Tibial nerve (tissue), 4 donors: ENCODE measurements at places on chromosomes 7 and 10.

- H3K36me3 ChIP-seq, result no peaks in the 10 kb centered on the region
- H3K4me3 ChIP-seq, result no peak overlapping the region
- no peak for DNase-seq
- H3K27ac ChIP-seq, result no peak overlapping the region
- no peaks in the 10 kb centered on the region for H3K27me3 ChIP-seq
- no peaks in the 10 kb centered on the region for H3K4me1 ChIP-seq
These were observed 19.9 kb downstream of the ATAD1 start for GRCh38 chr10:87798082-87798481.

- no peaks in the 10 kb centered on the region for H3K36me3 ChIP-seq
- DNase-seq, result peak; percentile 54
- H3K4me1 ChIP-seq, result peaks cover 9% of the 10 kb centered on the region
- H3K4me3 ChIP-seq, result no peak overlapping the region
- no peak overlapping the region for H3K27ac ChIP-seq
These were observed 41.4 kb upstream of the MAP3K8 start for GRCh38 chr10:30392564-30392990.

DNA sequence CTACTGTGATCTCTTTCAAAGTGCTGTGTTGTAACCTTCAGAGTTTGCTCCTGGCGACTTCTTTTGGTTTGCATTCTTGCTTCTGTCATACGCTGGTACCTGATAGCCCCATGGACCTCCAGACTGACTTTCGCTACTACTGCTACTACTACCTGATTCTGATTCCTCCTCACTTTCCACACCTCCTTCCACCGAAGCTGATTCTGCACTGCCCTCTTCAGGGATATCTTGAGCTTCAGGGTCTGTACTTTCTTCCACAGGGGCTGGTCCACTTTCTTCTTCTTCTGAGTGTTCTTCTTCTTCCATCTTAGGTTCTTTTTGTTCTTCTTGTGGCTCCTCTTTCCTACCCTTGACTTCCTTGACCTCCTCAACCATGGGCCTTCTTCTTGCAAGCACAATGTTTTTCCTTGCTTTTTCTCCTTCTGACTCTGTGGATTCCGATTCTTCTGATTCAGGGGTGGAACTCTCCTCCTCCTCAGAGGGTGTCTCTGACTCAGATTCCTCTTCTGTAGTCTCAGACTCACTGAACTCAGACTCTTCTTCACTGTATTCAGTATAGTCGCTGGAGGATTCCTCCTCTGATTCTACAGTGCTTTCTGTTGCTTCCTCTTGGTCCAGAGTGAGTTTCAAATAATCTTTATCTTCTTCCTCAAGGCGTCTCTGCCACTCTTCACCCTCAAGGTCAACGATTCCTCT, 992.2 kb downstream of the PCDH15 start:
- H3K4me3 ChIP-seq, result no peak overlapping the region
- no peaks in the 10 kb centered on the region for H3K27me3 ChIP-seq
- no peaks in the 10 kb centered on the region for H3K4me1 ChIP-seq

DNA sequence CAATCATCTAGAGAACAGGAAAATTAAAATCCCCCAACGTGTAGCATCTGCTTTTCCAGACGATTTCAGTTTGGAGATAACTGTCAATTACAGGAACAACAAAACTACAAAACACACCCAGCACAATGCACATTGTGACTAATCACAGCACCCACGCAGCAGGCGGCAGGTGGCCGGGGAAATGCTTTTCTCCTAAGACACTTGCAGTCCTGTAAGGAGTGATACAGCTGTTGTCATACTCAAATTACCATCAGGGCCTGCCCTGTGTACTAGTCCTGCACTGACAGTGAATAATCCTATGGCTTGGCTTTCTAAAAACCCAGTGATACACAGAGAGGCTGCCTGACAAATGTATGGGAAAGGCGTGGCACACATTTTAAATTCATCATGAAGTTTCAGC, 37.8 kb downstream of the COBL start:
- no peak for DNase-seq
- H3K27me3 ChIP-seq, result no peaks in the 10 kb centered on the region
- no peaks in the 10 kb centered on the region for H3K36me3 ChIP-seq
- no peak overlapping the region for H3K27ac ChIP-seq
- no peaks in the 10 kb centered on the region for H3K4me1 ChIP-seq

GRCh38 chr10:52672880-52673279, 99.7 kb downstream of the MBL2 start:
- DNase-seq, result no peak
- no peaks in the 10 kb centered on the region for H3K4me1 ChIP-seq
- no peak overlapping the region for H3K4me3 ChIP-seq

- H3K27ac ChIP-seq, result no peak overlapping the region
- H3K27me3 ChIP-seq, result no peaks in the 10 kb centered on the region
- no peak overlapping the region for H3K4me3 ChIP-seq
- DNase-seq, result no peak
- no peaks in the 10 kb centered on the region for H3K36me3 ChIP-seq
These were observed 2.4 kb downstream of the KCNH2 start for GRCh38 chr7:150975536-150976319.

DNA sequence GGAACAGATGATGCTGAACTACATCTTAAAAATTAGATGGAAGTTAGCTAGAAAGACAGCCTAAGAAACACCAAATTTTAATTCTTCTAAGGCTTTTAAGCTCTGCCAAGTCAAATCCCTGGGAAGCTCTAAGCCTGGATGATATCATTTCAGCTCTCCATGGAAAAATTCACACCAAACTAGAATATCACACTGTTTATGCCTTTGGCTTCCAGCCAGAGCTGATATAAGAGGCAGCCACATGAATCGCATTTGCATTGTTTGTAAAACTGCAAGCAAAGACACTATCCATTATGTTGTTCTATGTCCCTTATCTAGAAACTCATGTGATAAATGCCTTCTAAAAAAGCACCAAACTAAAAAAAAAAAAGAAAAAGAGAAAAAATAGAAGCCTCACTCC, 430.4 kb downstream of the GRID1 start:
- no peak overlapping the region for H3K27ac ChIP-seq
- DNase-seq, result no peak
- H3K36me3 ChIP-seq, result no peaks in the 10 kb centered on the region
- H3K27me3 ChIP-seq, result no peaks in the 10 kb centered on the region

GRCh38 chr10:74310652-74311257, 159.7 kb downstream of the ADK start:
- H3K4me3 ChIP-seq, result no peak overlapping the region
- H3K27ac ChIP-seq, result no peak overlapping the region
- H3K4me1 ChIP-seq, result no peaks in the 10 kb centered on the region
- H3K36me3 ChIP-seq, result no peaks in the 10 kb centered on the region
- H3K27me3 ChIP-seq, result no peaks in the 10 kb centered on the region
